Mesothelial cell of epicardium (in vitro differentiated cells): ENCODE measurements at places on chromosomes 3 and 15. TPM values are rescaled to one million over a fixed set of nuclear protein-coding genes. Genes with fewer than 3 reads are reported as not detected.
A peak's percentile ranks its signal among the peaks of the same experiment; 100 is the strongest.

- peaks cover 11% of the 10 kb centered on the region for H3K4me1 ChIP-seq
- no peak overlapping the region for H3K27ac ChIP-seq
- no peaks in the 10 kb centered on the region for H3K27me3 ChIP-seq
- H3K4me3 ChIP-seq: no peak overlapping the region
These were observed 67.2 kb downstream of the IL1RAP start for GRCh38 chr3:190581041-190581541.

Gene ECE2
- total RNA-seq: not detected in 3 replicates

DNA sequence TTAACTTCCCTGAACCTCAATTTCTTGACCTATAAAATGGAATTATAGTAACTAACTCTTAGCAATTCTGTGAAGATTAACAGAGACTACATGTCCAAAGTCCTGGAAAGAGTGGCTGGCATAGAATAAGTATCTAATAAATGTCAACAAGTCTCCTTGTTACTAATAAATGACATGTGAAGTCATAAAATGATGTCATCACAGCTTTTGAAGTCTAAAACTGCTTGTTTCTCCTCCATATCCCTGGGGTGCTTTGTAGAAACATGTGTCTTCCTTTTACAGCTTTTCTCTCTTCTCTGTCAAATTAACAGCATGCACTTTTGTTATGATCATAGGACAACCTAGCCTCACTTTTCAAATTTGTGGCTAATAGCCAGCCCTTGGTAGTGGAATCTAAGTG lies 510.2 kb downstream of the NTRK3 start:
- peaks cover 18% of the 10 kb centered on the region for H3K4me1 ChIP-seq
- no peaks in the 10 kb centered on the region for H3K36me3 ChIP-seq
- DNase-seq: no peak
- no peak overlapping the region for H3K4me3 ChIP-seq

GRCh38 chr3:13530241-13531009 lies 18.5 kb upstream of the FBLN2 start:
- H3K4me3 ChIP-seq: no peak overlapping the region
- peaks cover 16% of the 10 kb centered on the region for H3K4me1 ChIP-seq
- no peaks in the 10 kb centered on the region for H3K36me3 ChIP-seq
- H3K27ac ChIP-seq: no peak overlapping the region
- H3K27me3 ChIP-seq: no peaks in the 10 kb centered on the region
- DNase-seq: no peak

Gene ARHGAP31
- total RNA-seq: 9.1 to 9.7 TPM (median 9.2 TPM) in 3 replicates

GRCh38 chr3:37240170-37240945 lies 66.0 kb upstream of the LRRFIP2 start:
- H3K27me3 ChIP-seq: no peaks in the 10 kb centered on the region
- no peak overlapping the region for H3K4me3 ChIP-seq
- no peak overlapping the region for H3K27ac ChIP-seq
- peaks cover 25% of the 10 kb centered on the region for H3K4me1 ChIP-seq
- DNase-seq: no peak
- H3K36me3 ChIP-seq: no peaks in the 10 kb centered on the region

Gene NRG4
- 7.6 to 8.7 TPM (median 7.6 TPM) in 3 replicates for total RNA-seq

- peaks cover 20% of the 10 kb centered on the region for H3K4me1 ChIP-seq
- no peak overlapping the region for H3K27ac ChIP-seq
- no peak for DNase-seq
- no peaks in the 10 kb centered on the region for H3K36me3 ChIP-seq
These were observed 127.2 kb downstream of the CD47 start for GRCh38 chr3:107963581-107963980.

DNA sequence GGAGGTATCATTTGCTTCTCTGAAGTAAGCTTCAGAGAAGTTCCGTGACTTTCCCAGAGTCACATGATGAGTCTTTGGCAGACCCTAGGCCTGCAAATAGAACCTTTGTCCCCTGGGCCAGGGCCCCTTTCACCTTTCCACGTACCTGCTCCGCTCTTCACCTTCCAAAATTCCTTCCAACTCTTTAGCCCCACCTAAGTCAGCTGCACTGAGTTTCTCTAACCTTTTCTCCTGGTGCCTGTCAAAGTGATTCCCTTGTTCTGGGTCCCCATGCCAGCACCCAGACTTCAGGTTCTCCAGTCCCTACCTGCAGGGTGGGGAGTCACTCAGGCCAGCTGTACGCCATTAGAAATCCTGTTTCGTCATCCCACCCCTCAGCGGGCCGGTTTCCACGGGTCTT lies 12.8 kb downstream of the LYZL4 start:
- no peak overlapping the region for H3K27ac ChIP-seq
- H3K27me3 ChIP-seq: peaks cover 23% of the 10 kb centered on the region
- no peaks in the 10 kb centered on the region for H3K36me3 ChIP-seq
- H3K4me3 ChIP-seq: no peak overlapping the region
- no peak for DNase-seq

DNA sequence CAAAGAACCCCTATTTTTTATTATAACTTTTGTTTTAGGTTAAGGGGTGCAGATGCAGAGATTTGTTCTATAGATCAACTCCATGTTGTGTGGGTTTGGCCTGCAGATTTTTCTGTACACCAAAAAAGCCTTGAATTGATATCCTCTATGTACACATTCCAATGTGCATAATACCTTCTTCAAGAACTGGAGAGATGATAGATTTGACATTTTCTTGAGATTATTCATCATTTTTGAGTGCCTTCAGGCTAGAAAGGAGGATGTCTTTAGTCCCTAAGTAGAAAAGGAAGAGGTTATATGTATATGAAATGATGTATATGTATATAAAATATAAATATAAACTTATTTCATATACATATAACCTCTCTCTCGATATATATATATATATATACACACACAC lies 1190.0 kb upstream of the ALCAM start:
- H3K27ac ChIP-seq: no peak overlapping the region
- no peak for DNase-seq
- no peak overlapping the region for H3K4me3 ChIP-seq

DNA sequence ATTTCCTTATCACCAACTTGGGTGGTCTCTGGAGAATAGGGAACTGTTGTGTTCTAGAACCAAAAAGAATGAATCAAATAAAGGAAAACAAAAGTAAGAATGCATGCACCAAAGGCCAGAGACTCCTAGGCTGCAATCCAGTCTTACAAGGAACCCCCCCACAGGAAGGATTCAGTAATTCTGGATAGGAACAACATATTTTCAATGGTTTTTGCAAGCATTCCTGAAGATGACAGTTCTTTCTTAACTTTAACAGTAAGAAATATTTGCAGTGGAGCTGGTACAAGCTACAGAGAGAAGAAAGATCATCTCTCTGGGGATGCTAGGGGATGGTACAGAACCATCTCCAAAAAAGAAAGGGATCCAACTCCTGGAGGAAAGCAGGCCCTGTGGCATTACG lies 116.2 kb upstream of the CHRM5 start:
- no peaks in the 10 kb centered on the region for H3K27me3 ChIP-seq
- H3K4me1 ChIP-seq: no peaks in the 10 kb centered on the region
- no peak for DNase-seq
- H3K4me3 ChIP-seq: no peak overlapping the region
- H3K27ac ChIP-seq: no peak overlapping the region
- H3K36me3 ChIP-seq: peaks cover 2% of the 10 kb centered on the region

- peaks cover 10% of the 10 kb centered on the region for H3K36me3 ChIP-seq
- no peak for DNase-seq
These were observed 21.1 kb downstream of the GCNT3 start for GRCh38 chr15:59632714-59633113.

- H3K27me3 ChIP-seq: no peaks in the 10 kb centered on the region
- H3K36me3 ChIP-seq: peaks cover 2% of the 10 kb centered on the region
- H3K27ac ChIP-seq: peak overlapping the region; percentile 92
These were observed 46.2 kb downstream of the TBL1XR1 start for GRCh38 chr3:177150970-177151627.

Gene CORO2B
- 1.00 to 1.1 TPM (median 1.1 TPM) in 3 replicates for total RNA-seq

DNA sequence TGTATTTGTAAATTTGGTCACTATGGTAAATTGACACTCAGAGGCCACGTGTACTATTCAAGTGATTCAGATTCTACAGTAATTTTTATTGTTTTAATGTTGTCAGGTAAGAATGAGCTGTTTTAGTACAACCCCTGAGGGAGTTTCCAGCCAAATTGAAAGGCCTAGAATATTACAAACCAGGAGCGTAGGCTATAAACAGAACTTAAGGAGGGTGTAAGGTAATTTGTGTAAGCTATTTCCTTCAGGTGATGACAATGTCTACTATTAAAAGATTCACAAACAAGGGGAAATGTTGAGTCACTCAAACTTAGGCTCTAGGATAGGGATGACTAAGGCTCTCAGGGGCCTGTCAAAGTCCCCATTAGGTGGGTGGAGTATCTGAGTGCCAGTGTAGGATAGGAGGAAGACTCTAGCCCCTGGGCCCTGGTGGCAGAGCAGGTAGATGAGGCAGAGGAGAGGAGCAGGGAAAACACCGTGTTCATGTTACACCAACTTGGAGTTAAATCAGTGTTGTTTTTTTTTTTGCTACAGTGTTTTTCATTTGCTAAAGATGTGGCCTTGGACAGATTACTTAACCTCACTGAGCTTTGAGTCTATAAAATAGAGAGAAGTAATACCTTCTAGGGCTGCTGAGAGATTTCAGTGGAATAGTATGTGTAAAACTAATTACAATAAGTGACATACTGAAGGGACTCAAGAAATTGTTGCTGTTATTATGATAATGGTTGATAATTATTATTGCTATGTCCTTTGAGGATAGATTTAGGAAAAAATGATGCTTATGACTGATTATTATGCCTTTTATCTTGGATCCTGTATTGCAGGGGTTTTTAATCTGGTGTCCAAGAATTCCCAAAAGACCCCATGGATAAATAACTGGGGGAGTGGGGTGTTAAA lies 10.3 kb downstream of the TM4SF1 start:
- no peaks in the 10 kb centered on the region for H3K36me3 ChIP-seq
- peak overlapping the region; percentile 70 for H3K27ac ChIP-seq
- no peak overlapping the region for H3K4me3 ChIP-seq
- H3K27me3 ChIP-seq: no peaks in the 10 kb centered on the region

GRCh38 chr3:52827866-52828376 lies 2.6 kb downstream of the ITIH4 start:
- H3K4me3 ChIP-seq: no peak overlapping the region
- no peak overlapping the region for H3K27ac ChIP-seq
- peaks cover 2% of the 10 kb centered on the region for H3K4me1 ChIP-seq
- no peak for DNase-seq
- no peaks in the 10 kb centered on the region for H3K36me3 ChIP-seq
- H3K27me3 ChIP-seq: no peaks in the 10 kb centered on the region

- no peak overlapping the region for H3K4me3 ChIP-seq
- peaks cover 3% of the 10 kb centered on the region for H3K36me3 ChIP-seq
- H3K27ac ChIP-seq: no peak overlapping the region
- H3K4me1 ChIP-seq: peaks cover 6% of the 10 kb centered on the region
- H3K27me3 ChIP-seq: no peaks in the 10 kb centered on the region
These were observed 85.5 kb downstream of the CD200R1L start for GRCh38 chr3:112761062-112761638.

DNA sequence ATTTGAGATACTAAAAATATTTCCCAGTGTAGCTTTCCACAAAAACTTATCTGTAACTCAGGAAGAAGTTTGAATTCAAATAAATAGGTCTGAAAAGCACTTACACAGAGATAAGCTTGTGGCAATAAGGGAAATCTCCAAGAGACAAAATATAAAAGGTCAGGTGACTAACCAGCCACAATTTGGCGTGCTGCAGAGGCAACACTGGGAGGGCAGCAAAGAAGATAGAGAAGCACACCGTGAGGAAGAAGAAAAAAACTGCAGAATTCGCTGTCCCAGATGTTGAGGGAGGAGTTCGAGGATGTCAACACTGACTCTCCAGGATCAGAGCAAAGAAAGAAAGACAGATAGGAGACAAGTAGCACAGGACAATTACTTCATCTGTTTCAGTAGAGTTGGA lies 204.4 kb downstream of the FMN1 start:
- peaks cover 9% of the 10 kb centered on the region for H3K4me1 ChIP-seq
- H3K4me3 ChIP-seq: no peak overlapping the region
- H3K36me3 ChIP-seq: no peaks in the 10 kb centered on the region
- no peak overlapping the region for H3K27ac ChIP-seq
- DNase-seq: no peak

Gene DNAH1
- 8.2 to 9.5 TPM (median 8.4 TPM) in 3 replicates for total RNA-seq

DNA sequence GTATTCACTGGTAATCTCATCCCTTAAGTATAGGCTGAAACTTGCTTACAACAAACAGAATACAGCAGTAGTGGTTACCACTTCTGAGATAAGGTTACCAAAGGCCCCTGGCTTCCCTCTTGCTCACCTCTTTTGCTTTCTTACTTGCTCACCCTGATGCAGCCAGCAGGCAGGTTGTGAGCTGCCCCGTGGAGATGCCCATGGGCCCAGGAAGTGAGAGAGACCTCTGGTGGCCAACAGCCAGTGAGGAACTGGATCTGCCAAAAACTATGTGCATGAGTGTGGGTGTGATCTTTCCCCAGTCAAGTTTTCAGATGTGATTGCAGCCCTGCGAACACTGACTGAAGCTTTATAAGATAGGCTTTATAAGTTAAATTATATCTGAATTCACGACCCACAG lies 48.7 kb downstream of the NMNAT3 start:
- H3K27me3 ChIP-seq: no peaks in the 10 kb centered on the region
- H3K4me3 ChIP-seq: no peak overlapping the region
- no peak overlapping the region for H3K27ac ChIP-seq
- H3K4me1 ChIP-seq: peaks cover 6% of the 10 kb centered on the region

GRCh38 chr15:50140983-50141382 lies 21.9 kb upstream of the ATP8B4 start:
- no peak for DNase-seq
- H3K36me3 ChIP-seq: no peaks in the 10 kb centered on the region
- H3K4me1 ChIP-seq: peaks cover 25% of the 10 kb centered on the region
- H3K27ac ChIP-seq: no peak overlapping the region
- no peaks in the 10 kb centered on the region for H3K27me3 ChIP-seq

- H3K4me3 ChIP-seq: no peak overlapping the region
- H3K27me3 ChIP-seq: peaks cover 56% of the 10 kb centered on the region
- no peaks in the 10 kb centered on the region for H3K4me1 ChIP-seq
- no peak overlapping the region for H3K27ac ChIP-seq
- no peak for DNase-seq
These were observed 32.4 kb upstream of the SLC6A11 start for GRCh38 chr3:10783360-10784351.

Gene FMN1
- 1.1 to 1.6 TPM (median 1.2 TPM) in 3 replicates for total RNA-seq

Gene TMEM87A
- total RNA-seq: 55.9 to 56.1 TPM (median 56.1 TPM) in 3 replicates

Gene POC1A
- total RNA-seq: 7.9 to 9.4 TPM (median 8.7 TPM) in 3 replicates

Gene CKMT1A
- 0.29 to 0.42 TPM in 2 of 3 replicates, not detected in the other for total RNA-seq

Gene PRKCD
- total RNA-seq: 15.2 to 17.0 TPM (median 16.1 TPM) in 3 replicates

Gene ZSCAN29
- total RNA-seq: 32.1 to 35.5 TPM (median 33.7 TPM) in 3 replicates

DNA sequence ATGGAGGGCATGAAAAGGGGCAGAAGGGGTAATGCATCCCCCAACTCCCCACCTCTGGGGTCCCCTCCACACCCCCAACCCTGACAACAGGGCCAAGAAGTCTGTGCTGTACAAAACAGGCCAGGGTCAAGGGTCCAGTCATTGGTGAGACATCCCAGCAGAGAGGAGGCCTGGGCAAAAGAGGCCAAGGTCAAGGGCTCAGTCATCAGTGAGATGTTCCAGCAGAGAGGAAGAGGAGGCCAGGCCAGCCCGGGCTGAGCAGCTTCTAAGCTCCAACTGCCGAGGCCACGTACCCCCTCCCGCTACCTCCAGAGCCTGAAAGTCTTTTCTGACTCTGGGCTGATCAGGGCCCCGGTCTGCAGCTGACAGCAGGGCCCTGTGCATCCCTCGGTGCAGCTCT lies 52.4 kb downstream of the LHFPL4 start:
- H3K27me3 ChIP-seq: peaks cover 69% of the 10 kb centered on the region
- no peak overlapping the region for H3K27ac ChIP-seq
- no peak overlapping the region for H3K4me3 ChIP-seq
- H3K36me3 ChIP-seq: no peaks in the 10 kb centered on the region
- H3K4me1 ChIP-seq: peaks cover 7% of the 10 kb centered on the region
